ENCODE measurements at places on chromosomes 7 and 10.

- no peak for DNase-seq
These were observed 237.9 kb downstream of the MGMT start for GRCh38 chr10:129704786-129705525.

- DNase-seq = no peak
These were observed 809.1 kb downstream of the TNS3 start for GRCh38 chr7:46772776-46773175.

- DNase-seq = no peak
These were observed 40.0 kb upstream of the PFKFB3 start for GRCh38 chr10:6162589-6163356.

GRCh38 chr10:127947211-127947610 is 40.3 kb downstream of the PTPRE start:
- no peak for DNase-seq

- DNase-seq = no peak
These were observed 22.4 kb upstream of the SMC3 start for GRCh38 chr10:110544958-110545537.

GRCh38 chr10:110209926-110210673 is 2.7 kb downstream of the MXI1 start:
- DNase-seq = no peak

DNA sequence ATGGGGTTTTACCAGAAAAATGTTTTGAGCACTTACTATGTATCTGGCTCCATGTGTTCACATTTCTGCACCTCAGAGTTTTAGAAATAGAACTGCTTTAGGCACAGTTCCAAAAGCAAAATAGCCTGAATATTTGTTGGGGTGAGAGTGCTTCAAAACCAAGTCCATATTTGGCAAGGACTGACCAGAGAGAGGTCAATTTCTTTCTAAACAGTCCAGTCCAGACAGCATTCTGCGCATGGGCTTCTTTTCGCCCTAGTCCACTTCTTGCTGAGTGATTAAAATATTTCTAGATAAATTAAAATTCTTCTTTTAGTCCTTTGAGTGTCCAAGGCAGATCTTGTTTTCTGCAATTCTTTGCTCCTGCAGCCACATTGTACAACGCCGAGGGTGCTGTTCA is 427.0 kb downstream of the PHTF2 start:
- no peak for DNase-seq

GRCh38 chr7:148262721-148263229 is 327.8 kb upstream of the C7orf33 start:
- DNase-seq = peak; percentile 66

GRCh38 chr7:116952635-116953371 is 498 bp upstream of the ST7 start:
- DNase-seq = peak; percentile 32

DNA sequence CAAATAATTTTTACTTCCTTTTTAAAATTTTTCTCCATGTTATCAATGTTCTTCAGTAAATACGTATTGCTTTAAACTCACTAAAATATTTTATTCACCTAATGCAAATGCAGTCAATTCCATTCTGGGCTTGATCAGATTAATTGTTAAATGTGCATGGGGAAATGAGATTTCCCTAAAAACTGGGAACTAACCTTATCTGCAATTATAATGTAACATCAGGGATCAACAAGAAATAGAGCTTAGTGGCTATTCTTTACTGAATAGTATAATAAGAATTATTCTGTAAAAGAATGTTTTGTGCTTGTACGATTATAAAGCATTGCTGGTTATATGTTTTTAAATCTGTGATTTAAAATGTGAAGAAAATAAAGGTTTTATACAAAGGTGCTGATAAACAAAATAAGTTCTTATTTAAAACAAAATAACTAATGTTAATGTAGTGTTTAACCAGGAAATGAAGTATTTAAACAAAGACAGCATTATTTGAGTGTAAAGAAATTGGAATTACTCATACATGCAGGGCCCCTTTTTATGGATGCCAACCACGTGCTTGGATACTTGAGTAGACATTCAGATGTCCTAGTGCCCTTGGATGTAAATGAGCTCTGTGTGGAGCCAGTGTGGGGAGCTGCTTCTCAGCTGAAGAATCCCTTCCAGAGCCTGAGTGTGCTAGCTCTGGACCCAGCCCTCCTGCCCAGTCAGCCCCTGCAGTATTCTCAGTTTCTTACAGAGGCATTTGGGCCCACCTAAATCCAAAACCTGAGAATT is 84.2 kb downstream of the REEP3 start:
- peak; percentile 12 for DNase-seq

DNA sequence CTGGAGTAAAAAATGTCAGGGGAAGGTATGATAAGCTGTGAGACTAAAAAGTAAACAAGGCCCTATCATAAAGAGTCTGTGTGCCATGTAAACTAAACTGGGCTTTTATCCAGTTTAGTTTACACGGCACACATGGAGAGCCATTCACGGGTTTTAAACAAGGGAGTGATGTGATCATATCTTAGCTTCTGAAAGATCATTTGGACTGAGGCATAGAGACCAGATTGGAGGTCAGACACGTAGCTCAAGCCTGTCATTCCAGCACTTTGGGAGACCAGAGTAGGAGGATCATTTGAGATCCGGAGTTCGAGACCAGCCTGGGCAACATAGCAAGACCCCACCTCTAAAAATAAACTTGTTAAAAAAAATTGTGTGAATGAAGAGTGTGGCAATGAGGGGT is 50.1 kb downstream of the SKIDA1 start:
- DNase-seq = peak; percentile 64

DNA sequence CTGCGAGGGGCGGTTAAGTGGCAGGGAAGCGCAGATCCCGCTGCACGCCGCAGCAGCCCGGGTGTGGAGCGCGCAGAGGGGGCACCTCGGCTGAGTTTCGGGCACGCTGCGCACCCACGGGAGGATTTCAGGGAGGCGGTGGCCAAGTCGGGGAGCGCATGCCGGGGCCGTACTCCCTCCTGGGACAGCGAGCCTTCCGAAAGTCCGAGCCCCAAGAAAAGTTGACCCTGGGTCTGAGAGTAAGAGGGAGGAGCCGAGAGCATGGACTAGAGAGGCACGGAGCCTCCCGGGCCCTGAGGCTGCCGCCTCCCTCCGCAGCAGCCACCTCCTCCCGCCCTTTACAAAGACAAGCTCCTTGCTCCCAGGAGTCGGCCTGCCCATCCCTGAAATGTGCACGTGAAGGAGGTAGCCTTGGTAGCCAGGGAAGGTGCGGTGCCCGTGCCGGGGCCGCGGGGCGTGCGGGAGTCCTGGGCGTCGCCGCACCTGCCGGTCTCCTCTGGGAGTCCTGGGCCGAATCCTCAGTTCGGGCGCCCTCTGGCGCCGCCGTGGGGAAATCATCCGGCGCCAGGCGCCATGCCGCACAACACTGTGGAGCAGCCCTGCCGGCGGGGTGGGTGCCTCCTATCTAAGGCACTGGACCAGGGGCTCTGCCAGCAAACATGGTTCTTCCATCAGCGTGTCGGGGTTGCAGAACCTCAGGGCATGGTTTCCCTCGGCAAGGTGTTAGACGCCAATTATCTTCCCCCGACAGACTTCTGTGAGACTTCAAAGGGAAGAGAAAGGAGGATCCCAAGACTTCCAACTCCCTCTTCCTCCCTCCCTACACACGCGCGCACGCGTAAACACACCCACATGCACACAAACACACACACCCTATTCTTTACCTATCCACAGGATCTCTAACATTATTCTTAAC is 104.0 kb downstream of the TRIL start:
- DNase-seq = peak; percentile 95

GRCh38 chr7:51705701-51706100 is 389.1 kb upstream of the COBL start:
- no peak for DNase-seq

DNA sequence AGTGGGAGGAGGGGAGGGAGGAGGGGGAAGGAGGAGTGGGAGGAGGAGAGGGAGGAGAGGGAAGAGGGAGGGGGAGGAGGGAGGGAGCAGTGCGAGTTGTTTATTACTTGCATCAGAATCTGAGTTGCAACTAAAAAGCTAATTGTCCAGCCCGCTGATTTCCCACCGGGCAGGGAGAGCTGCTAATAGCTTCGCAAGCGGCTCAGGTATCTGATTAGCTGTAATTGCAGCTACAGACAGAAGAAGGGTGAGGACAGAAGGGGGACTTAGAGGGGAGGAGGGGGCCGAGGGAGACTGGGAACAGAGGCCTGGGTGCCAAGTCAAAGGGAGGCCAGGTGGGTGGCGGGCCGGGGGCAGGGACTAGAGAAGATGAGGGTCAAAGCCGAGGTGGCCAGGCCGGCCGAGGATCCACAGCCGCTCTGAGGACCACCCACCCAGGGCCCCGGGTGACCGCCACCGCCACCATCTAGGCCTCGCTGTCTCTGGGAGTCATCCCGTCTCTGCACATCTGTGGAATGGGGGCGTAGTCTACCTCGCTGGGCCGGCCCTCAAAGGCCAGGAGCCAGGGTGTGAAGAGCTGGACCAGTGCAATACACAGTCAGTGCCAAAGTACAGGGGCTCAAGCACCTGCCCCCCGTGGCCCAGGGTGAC is 54.2 kb downstream of the MICALL2 start:
- DNase-seq = no peak

DNA sequence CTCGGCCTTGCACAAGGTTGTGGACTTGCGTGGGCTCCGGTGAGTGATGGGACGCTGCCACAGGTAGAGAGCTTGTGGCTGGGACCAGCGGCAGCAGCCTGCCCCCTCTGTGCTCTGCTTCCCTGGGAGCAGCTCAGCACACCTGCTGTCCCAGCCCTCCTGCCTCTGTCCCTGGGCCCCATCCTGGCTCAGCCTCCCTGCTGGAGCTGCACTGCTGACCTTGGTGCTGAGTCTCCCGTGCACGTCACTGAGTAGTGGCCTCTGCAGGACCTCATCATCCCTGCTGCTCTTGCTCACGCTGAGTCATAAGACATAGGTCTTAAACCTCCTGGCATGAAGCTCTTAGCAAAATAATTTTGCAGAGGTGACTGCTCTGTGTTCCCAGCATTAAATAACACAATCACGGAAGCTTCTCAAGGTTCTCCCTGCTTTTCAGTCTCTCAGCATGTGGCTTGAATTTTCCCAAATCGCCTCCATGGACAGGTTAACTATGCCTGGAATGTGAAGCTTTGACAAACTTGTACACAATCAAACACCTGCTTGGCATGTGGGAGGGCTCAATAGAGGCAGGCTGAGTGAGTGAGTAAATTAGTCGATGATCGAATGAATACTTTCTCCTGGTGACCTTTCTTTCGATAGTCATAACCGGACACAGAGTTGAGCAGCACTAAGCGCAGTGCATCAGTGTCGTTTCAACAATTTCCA is 63.8 kb upstream of the NPS start:
- DNase-seq = no peak

DNA sequence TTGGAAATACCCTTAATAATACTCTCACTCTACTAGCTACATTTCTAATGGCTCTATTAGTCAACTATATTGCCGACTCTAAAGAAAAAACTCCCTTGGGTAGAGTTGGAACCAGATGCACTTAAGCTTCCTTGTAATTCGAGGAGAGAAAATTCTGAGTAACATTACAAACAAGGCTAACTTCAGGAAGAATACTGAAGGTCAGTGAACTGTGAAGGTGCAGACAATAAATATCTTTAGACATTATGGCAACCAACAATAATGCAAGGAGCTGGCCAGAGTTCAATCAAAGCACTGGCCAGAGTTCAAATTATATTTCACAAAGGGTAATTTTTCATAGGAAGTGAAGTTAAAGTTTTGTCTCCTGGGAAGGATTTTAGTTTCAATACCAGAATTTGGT is 40.7 kb upstream of the MRLN start:
- DNase-seq = no peak

- no peak for DNase-seq
These were observed 43.3 kb downstream of the FRMPD2 start for GRCh38 chr10:48231178-48231577.

GRCh38 chr7:48245751-48246472 is 74.7 kb downstream of the ABCA13 start:
- DNase-seq = no peak

DNA sequence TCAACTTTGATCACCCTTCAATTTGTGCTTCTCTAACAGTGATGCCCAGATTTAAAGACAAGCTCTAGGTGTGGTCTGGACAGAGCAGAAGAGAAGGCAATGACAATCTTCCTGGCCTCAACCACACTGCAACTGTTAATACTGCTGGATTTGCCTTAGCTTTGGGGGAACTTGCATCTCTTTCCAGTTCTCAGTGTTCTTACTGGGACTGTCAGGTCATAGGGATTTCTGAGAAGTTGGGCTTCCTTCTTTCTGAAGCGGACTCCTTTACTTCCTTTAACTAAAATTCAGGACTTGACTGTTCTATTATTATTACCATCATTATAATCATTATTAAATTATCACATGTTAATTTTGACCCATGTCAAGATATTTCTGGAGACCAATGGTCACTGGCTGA is 80.8 kb downstream of the OSBPL3 start:
- no peak for DNase-seq

GRCh38 chr10:59284118-59284975 is 78.0 kb downstream of the FAM13C start:
- no peak for DNase-seq

DNA sequence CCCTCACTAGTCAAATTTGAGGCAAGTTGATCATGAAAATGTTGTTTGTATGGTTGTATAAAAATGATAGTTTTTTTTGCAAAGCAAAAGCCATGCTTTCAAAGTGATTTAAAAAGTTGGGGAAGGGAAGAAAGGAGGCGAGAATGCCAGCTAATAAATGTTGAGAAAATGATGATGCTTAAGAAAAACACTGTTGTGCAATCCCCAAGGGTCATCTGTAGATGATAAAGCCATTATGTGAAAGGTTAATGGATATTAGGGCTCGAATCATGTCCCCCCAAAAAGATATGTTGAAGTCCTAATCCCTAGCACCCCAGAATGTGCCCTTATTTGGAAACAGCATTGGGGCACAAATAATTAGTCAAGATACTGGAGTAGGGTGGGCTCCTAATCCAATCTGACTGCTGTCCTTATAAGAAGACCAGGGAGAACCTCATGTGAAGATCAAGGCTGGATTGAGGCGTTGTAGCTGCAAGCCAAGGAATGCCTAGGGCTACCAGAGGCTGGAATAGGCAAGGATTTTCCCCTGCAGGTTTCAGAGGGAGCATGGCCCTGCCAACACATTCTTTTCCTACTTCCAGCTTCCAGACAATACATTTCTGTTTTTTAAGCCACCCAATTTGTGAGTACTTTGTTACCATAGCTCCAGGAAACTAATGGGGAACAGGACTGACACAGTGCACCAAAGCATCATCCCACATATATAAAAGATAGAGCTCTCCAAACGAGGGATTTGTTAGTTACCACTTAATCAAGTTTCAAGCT is 35.4 kb upstream of the MKLN1 start:
- no peak for DNase-seq

- no peak for DNase-seq
These were observed 123.1 kb downstream of the CRPPA start for GRCh38 chr7:16298221-16298620.

GRCh38 chr10:18767981-18768380 is 108.8 kb downstream of the ARL5B start:
- no peak for DNase-seq

All from HuH-7 (cell line).